Mesenchymal stem cell (in vitro differentiated cells and primary cell): ENCODE measurements at places on chromosomes 3 and 15.
A peak's percentile ranks its signal among the peaks of the same experiment; 100 is the strongest.

DNA sequence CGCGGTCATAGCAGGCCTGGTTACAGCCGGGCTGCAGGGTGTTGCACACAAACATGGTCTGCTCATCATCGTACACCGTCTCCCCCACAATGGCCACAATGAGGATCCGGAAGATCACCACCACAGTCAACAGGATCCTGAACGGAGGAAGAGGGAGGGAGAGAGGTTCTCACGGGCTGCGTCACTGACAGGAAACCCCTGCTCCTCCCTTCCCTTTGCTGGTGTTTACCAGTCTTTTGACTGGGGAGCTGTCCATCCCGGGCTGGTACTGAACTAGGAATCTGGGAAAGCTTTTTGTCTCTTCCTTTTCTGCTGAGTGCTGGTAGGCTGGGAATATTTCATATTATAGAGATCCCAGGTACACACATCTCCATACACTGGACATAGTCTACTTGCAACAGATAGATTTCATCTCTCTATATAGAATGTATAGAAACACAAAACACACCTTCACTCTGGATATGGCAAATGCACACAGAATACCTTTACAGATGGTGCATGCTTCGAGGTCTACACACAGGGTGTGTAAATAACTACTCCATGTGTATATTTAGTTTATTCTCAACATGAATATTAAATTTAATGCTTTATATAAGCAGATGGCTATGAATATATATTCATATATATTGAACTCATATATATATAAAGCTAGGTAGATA is 1.4 kb downstream of the GJD2 start:
- peak; percentile 64 for DNase-seq

GRCh38 chr15:70559265-70560239 is 203.8 kb downstream of the UACA start:
- DNase-seq = peak; percentile 71

DNA sequence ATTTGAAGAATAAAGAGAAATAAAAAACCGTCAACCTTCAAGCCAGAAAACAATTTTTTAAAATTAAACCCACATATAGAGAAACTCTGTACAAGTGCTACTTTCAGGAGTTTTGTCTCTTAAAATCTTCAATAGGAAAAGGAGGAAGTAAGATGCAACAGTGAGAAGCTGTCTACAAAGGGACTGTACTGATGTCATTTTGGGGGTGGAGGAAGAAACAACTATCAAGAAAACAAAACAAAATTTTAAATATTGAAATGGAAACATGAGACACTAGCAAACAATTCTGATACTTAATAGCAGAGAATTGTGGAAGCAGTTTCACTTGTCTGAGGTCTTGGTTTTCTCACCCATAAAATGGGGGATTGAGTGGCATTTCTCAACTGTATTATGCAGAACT is 84.4 kb downstream of the SLMAP start:
- no peak for DNase-seq

DNA sequence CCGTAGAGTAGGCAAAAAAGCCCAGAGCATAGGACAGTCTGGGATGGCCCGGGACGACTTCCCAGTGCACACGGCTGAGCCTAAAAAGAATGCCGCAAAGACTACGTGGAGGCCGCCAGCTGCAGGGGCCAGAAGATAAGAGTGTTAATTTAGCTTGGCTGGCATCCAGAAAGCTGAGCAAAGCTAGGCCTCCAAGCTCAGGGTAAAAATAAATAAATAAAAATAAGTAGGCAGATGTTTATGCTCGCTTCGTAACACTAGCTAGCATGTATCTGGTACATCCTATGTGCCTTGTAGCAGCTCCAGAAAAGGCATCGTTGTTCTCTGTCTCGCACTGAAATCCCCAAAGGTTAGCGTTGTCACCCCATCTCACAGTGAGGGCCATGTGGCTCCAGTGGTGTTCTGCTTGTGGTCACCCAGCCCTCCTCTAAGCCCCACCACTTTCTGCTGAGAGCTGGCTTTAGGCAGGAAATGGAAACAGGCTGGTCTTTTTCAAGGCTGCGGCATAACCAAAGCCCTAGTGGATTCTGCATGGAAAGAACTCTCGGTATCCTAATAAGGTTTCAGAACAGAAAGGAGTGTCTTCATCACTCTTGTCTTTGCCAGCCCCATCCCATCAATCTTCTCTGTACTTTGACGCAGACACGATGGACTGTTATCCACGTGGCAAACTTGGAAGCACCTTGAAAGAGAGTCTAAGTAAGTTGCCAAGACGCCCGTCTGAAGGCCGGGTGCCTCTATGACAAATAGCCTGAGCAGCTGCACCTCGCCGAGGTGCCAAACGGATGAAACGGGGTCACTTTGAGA is 58.1 kb upstream of the MEF2A start:
- DNase-seq = peak; percentile 90

- DNase-seq = no peak
Observed at GRCh38 chr15:61584410-61584809, 355.3 kb upstream of the RORA start.
